ENCODE measurements at places on chromosomes 3 and 15. TPM values are rescaled to one million over a fixed set of nuclear protein-coding genes. Genes with fewer than 3 reads are reported as not detected.
A peak's percentile ranks its signal among the peaks of the same experiment; 100 is the strongest.

GRCh38 chr15:52673734-52674133 is 5.5 kb downstream of the ATOSA start:
- H3K27me3 ChIP-seq = no peaks in the 10 kb centered on the region
- H3K4me1 ChIP-seq = peaks cover 44% of the 10 kb centered on the region
- H3K36me3 ChIP-seq = peaks cover 20% of the 10 kb centered on the region
- H3K4me3 ChIP-seq = no peak overlapping the region
- H3K27ac ChIP-seq = no peak overlapping the region

DNA sequence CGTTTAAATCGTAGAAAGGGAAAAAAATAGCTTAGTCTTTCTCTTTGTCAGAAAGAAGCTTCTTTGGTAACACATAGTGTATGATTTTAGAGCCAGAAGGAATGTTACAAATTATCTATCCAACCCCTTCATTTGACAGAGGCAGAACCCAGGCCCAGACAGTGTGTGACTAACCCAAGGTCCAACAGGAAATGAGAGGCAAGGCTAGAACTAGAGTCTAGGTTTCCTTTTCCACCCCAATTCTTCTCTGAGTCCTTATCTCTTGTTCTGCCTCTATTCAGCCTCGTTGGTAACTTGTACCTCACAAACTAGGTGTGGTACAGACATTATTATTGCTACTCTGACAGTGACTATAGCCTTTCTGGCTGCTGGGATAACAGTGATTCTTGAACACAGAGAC is 39.3 kb downstream of the QTRT2 start:
- peaks cover 6% of the 10 kb centered on the region for H3K27me3 ChIP-seq
- peaks cover 5% of the 10 kb centered on the region for H3K4me1 ChIP-seq
- no peak overlapping the region for H3K4me3 ChIP-seq
- no peak for DNase-seq
- no peak overlapping the region for H3K27ac ChIP-seq

GRCh38 chr3:48248095-48248850 is 7.4 kb downstream of the ZNF589 start:
- H3K4me1 ChIP-seq = peaks cover 32% of the 10 kb centered on the region
- H3K36me3 ChIP-seq = peaks cover 36% of the 10 kb centered on the region
- H3K4me3 ChIP-seq = no peak overlapping the region
- peak overlapping the region; percentile 93 for H3K27ac ChIP-seq

DNA sequence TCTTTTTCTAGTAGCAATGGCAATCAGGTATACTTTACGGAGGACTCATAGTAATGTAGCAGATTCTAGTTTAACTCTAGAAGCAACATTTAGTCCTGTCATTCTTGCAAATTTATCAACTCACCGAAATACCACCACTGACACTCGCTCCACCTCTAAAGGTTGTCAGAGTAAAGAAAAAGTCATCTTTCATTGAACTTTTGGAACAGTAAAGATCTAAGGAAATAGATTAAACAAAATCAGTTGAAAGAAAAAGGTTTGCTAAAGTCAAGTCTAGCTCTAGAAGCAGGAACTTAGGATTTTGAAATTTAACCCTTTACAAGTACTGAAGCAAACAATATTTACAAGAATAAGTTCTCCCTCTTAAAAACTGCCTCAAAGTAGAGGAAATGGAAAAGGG is 8.7 kb downstream of the ATP8B4 start:
- H3K4me1 ChIP-seq = peaks cover 38% of the 10 kb centered on the region
- H3K27me3 ChIP-seq = peaks cover 2% of the 10 kb centered on the region
- no peaks in the 10 kb centered on the region for H3K36me3 ChIP-seq

DNA sequence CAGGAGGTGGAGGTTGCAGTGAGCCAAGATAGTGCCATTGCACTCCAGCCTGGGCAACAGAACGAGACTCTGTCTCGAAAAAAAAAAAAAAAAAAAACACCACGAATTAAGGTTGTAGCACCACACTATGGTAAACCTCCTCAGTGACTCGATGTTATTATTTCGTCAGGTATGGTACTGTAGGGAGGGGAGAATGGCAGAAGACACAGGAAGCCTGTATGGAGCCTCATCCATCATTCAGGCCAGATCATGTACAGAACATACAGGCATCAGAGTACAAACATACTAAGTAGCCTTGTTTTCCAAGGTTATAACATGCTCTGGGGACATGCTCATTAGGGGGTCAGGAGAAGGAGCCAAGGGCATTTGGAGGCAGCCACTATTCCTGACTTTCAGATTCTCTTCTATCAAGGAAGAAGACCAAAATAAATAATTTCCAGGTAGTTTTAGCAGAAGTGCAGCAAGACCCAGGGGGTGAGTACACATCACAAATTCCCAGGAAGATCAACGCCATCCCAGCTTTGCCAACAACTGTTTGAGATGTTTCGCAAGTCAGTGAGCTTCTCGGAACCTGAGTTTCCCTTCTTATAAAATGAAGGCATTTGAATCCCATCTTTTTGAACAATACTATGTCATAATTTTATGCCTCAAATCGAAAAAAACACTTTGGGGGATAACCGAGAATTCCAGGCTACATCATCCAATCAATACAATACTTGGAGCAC is 79.8 kb downstream of the FOXP1 start:
- no peak overlapping the region for H3K4me3 ChIP-seq
- no peak for DNase-seq
- no peaks in the 10 kb centered on the region for H3K27me3 ChIP-seq
- peak overlapping the region; percentile 40 for H3K27ac ChIP-seq
- peaks cover 47% of the 10 kb centered on the region for H3K4me1 ChIP-seq
- H3K36me3 ChIP-seq = peaks cover 20% of the 10 kb centered on the region

GRCh38 chr3:184186902-184187207 is 856 bp downstream of the ABCF3 start:
- H3K4me1 ChIP-seq = peaks cover 31% of the 10 kb centered on the region
- H3K36me3 ChIP-seq = peaks cover 57% of the 10 kb centered on the region
- no peaks in the 10 kb centered on the region for H3K27me3 ChIP-seq

The GPR27 gene
- total RNA-seq = 0.47 TPM
